ENCODE measurements at places on chromosomes 12 and 14.

GRCh38 chr14:55730592-55731310, 150.7 kb downstream of the KTN1 start:
- DNase-seq, result no peak

- DNase-seq, result no peak
These were observed 2.5 kb downstream of the MYH7 start for GRCh38 chr14:23432946-23433345.

GRCh38 chr14:100899884-100900771, 3.4 kb downstream of the RTL1 start:
- DNase-seq, result no peak

DNA sequence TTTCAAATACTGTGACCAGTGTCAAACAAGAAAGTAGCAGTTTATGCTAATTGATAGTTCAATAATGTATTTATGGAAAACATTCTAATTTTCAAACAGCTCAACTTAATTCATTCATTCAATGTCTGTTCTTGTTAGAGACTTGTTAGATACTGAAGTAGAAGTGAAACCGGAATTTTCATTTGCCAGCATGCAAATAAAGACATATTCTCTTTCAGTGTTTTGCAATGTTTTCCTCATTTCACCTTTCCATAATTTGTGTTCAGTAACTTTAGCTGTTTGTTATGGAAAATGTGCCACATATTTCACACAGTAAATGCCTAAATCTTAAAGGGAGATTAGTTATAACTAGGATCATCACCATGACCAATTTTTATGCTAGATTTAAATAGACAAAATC, 21.2 kb downstream of the TAS2R50 start:
- DNase-seq, result no peak

DNA sequence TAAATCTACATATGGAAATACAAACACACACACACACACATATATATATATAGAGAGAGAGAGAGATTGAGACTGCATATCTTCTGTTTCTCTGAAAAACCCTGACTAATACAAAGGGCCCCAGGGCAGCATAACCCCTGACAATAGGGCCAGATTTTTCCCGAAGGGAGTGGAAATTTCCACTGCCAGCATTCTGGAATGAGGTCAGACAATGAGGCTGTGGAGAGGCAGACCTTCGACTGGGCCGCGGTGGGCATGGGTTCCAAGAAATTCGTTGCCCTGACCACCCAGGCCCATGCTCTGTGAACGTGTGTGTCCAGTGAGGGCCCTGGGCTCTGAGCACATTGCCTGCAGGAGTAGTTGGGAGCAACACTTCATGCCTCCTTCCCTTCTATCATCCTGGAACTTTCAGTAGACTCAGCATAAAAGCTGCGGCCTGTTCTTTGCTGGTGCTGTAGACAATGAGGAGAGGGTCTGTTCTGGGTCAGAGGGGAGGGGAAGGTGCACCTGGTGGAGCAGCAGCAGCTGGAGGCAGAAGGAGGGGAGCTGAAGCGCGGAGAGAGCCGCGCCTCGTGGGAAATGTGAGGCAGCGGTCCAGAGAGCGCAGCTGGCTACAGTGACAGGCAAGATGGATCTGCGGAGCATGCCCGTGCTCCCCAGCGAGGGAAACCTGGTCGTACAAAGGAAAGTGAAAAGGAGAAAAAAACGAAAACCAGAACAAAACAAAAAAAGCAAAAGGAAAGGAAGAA, 25.6 kb upstream of the CCDC60 start:
- DNase-seq, result no peak

GRCh38 chr14:77258566-77258965, 12.4 kb downstream of the NGB start:
- DNase-seq, result no peak

DNA sequence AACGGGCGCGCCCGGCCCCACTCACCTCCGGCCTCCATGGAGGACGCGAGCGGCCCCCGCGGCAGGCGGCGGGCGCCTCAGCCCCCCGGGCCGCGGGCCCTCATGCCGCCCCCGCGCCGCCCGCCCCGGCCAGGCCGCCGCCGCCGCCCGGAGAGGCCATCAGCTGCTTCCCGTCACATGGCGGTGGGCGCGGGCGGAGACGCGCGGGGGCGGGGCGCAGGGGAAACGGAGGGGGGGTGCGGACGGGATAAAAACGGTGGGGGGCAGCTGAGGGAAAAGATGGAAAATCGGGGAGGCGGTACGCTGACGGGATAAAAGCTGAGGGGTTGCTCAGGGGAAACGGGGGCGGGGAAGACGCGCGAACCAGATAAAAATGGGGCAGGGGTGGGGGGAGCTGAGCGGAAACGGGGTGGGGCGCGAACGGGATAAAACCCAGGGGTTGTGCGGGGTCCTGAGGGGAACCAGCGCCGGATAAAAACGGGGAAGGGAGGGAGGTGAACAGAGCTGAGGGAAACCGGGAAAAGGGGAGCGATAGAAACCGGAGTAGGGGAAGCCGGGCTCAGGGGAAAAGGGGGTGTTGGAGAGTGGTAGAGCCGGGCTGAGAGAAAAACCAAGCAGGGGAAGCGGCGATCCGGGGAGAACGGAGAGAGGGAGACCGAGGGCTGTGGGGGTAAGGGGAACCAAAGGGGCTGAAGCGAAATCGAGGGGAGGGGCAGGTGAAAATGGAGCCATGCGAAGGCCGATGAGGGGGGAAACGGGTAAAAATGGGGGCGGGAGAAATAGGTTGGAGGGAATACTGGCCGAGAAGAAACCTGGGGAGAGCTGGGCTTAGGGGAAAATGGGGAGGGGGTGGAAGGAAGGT, at the start of gene WSB2:
TSS of gene WSB2 (minus strand) at position 169 of the 862 bp plus-strand sequence. CDS start at position 38, 131 bp downstream.
- peak; percentile 29 for DNase-seq

- no peak for DNase-seq
These were observed 43.0 kb upstream of the LRRC10 start for GRCh38 chr12:69653703-69654102.

DNA sequence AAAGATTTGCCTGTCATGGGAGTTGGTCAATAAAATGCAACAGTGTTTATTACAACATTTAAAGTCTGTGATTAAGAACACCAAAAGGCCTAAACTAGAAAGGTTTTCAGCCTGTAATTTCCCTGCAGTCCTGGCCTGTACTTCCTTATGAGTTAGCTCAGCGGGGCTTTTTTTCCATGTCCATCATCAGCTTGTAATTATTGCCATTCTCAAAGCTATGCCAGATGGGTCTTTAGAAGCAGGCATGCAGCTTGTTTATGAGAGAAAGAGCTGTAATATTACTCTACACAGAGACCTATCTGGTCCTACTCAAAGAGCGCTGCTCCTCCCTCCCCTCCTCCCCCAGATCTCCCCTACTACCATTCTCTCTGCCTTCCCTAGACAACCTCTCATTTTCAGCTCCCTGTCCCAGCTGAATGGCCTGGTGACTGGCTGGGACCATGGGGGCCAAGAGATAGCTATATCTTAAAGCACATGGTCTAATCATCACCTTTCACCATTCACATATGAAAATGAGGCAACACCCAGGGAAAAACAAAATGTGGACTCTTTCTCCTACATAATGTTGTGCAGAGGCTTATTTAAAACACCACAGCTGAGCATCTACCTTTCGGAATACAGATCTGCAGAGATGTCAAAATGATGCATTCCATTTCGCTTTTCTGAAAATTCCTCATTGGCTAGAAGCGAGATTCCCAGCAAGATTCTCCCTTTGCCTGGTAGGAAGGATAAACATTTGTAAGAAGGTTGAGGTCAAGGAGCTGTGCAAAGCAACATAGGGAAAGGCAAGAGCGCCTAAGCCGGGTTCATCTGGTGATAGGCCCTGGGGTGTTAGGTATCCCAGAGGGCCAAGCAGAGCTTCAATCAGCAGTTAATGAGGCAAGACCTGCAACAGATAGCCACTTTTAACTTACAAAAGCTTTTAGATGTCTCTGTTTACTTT, 209.7 kb upstream of the CDKN3 start:
- DNase-seq, result no peak

Measured in stimulated activated CD8-positive, alpha-beta memory T cell treated with anti-CD3 and anti-CD28 coated beads, Interleukin-2, amount 100 ng/mL, for 1 hour (primary cell).